Uterus (tissue), 4 donors: ENCODE measurements at places on chromosomes 11 and 22. TPM values are rescaled to one million over a fixed set of nuclear protein-coding genes. Genes with fewer than 3 reads are reported as not detected.

COX8A gene
- 130 TPM for total RNA-seq

GGTLC3 gene
- total RNA-seq: not detected

YPEL1 gene
- total RNA-seq: 8.8 TPM

LRP4 gene
- 17.4 TPM for total RNA-seq

SHANK3 gene
- total RNA-seq: 8.6 TPM

ACCS gene
- total RNA-seq: 14.1 TPM

ZNF214 gene
- total RNA-seq: 3.8 TPM

RANBP1 gene
- total RNA-seq: 192 TPM

PACSIN3 gene
- 28.1 TPM for total RNA-seq

GLYATL1 gene
- total RNA-seq: not detected

CD81 gene
- 799 TPM for total RNA-seq

PATE2 gene
- 0.85 TPM for total RNA-seq

OR52N5 gene
- total RNA-seq: 0.14 TPM

CCDC89 gene
- total RNA-seq: 0.77 TPM

SEPTIN5 gene
- 9.4 TPM for total RNA-seq

OR2AG2 gene
- total RNA-seq: 0.14 TPM

KDM4D gene
- 1.9 TPM for total RNA-seq

ATM gene
- total RNA-seq: 51.2 TPM

MMP13 gene
- total RNA-seq: not detected

RFPL1 gene
- not detected for total RNA-seq

RSF1 gene
- total RNA-seq: 26.5 TPM

KCNK4 gene
- total RNA-seq: 0.61 TPM

OR52N4 gene
- total RNA-seq: not detected

MS4A6A gene
- 35.2 TPM for total RNA-seq

GCAT gene
- 13.1 TPM for total RNA-seq

OR4A16 gene
- total RNA-seq: not detected

DENND6B gene
- 2.9 TPM for total RNA-seq

OR6A2 gene
- 0.40 TPM for total RNA-seq

TSSK2 gene
- total RNA-seq: not detected

PAAF1 gene
- total RNA-seq: 16.9 TPM

ZNRD2 gene
- total RNA-seq: 38.4 TPM

CBLIF gene
- total RNA-seq: not detected

BTBD18 gene
- total RNA-seq: not detected

RPS13 gene
- total RNA-seq: 4,902 TPM
